ENCODE measurements at places on chromosomes 3 and 15. TPM values are rescaled to one million over a fixed set of nuclear protein-coding genes. Genes with fewer than 3 reads are reported as not detected.

- DNase-seq, result no peak
Measured at GRCh38 chr3:68123231-68123630, 468.8 kb upstream of the SUCLG2 start.

DNA sequence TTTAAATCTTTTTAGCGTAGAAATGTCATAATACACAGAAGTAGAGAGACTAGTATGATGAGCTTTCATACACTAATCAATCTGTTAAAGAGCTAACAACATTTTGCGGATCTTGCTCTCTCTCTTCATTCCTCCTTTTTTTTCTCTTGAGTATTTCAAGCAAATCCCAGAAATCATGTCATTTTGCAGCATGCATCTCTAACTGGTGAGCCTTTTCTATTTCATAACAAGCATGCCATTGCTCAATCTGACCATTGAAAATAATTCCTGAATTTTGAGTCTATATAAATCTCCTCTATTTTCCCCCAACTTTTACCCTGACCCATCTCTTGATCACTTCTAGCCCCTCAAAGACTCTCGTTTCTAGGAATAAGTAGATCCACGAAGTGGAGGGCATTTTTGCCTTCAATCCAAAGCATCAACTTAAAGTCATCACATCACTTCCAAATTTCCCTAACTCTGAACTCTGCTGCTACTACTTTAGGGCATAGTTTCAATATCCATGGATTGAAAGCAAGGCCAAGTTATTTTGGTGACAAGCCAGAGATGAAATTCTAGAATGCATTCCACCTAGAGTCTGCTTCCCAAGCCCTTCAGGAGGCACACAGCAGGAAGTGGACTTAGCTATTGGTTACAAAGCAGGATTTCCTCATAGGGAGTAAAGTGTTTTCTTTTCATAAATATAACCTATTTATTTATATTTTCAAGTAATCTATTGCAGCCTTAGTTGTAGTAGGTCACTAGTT is 253.5 kb upstream of the ZPLD1 start:
- no peak for DNase-seq

The TM4SF1 gene
- polyA plus RNA-seq, result 62.9 TPM

The C3orf20 gene
- 0.30 TPM for polyA plus RNA-seq

- DNase-seq, result no peak
Measured at GRCh38 chr3:141081141-141081795, 30.1 kb downstream of the SPSB4 start.

- no peak for DNase-seq
Measured at GRCh38 chr3:18739099-18739433, 313.9 kb upstream of the SATB1 start.

The ACTL6A gene
- 109 TPM for polyA plus RNA-seq

DNA sequence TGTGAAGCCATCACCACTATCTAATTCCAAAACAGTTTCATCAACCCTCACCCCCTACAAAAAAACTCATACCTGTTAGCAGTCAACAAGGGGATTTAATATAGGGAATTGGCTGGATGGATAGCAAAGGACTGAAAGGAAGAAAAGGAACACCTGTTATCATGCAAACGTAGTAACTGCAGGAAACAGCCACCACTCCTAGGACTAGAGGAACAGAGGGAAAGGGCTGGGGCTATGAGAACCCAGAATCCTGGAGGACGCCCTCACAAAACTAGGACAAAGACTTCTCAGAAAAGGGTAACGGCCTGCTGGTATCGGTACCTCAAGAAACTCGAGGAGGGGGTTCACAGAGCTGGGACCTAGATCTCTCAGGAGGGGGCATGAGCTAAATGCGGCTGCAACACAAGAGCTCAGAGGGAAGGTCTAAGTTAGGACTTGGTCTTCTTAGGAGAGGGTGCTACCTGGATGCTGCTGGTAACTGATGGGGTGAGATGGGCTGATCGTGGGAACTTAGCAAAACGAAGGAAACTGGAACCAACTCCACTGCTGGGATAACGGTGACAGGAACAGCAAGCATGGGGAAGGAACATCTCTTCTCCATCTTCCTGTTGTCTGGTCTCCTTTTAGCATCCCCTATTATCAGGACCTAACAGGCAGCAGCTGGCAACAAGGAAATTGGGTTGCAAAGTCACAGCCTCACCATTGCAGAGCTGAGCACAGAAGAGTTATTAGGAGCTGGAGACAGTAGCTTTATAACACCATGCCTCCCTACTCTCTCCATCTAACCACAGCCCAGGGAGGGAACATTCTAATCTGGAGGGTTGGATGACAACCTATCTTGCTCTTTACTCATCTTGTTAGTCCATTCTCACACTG is 147.7 kb downstream of the UACA start:
- DNase-seq, result no peak

The CLRN1 gene
- not detected for polyA plus RNA-seq

DNA sequence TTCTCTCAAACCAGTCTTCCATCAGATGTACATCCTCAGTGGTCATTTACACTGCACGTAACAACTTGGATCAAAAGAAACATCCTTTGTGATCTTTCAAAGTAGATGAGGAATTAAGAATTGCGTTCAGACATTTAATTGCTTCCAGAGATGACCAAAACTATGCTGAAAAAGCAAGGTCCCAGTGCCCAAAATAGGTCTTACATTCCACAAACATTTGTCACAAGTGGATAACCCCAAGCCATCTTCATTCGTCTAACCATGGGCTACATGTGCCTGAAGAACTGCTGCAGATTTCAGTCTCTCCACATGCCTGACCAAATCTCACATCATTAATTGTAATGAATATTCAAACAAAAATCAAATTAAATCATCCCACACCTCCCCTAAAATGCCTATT is 273.6 kb downstream of the SHOX2 start:
- no peak for DNase-seq

DNA sequence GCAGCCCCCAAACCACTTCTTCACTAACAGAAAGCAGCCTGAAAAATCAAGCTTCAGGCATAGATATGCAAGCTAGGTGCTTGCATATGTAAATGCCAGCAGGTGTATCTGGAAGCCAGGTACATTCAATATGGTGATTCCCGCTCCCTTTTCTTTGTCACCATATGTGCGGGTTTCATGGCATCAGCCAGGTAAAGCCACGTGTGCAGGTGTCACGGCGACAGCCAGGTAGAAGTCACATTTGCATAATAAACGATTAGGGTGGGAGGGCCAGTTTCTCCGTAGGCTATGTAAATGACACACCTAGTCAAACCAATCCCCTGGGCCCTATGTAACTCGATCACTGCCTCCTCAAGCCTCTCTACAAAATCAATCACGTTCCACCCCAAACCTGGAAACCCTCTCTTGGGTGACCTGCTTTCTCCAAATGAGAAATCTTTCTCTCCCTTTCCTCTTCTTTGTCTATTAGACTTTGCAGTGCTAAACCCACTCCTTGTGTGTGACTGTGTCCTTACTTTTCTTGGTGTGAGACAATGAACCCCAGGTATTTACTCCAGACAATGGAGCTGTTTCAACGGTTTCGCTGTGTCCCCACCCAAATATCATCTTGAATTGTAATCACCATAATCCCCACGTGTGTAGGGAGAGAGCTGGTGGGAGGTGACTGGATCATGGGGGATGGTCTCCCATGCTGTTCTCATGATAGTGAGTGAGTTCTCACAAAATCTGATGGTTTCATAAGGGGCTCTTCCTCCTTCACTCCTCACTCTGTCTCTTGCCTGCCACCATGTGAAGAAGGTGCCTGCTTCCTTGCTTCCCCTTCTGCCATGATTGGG is 44.6 kb downstream of the ONECUT1 start:
- no peak for DNase-seq

The MESP1 gene
- 1.9 TPM for polyA plus RNA-seq

DNA sequence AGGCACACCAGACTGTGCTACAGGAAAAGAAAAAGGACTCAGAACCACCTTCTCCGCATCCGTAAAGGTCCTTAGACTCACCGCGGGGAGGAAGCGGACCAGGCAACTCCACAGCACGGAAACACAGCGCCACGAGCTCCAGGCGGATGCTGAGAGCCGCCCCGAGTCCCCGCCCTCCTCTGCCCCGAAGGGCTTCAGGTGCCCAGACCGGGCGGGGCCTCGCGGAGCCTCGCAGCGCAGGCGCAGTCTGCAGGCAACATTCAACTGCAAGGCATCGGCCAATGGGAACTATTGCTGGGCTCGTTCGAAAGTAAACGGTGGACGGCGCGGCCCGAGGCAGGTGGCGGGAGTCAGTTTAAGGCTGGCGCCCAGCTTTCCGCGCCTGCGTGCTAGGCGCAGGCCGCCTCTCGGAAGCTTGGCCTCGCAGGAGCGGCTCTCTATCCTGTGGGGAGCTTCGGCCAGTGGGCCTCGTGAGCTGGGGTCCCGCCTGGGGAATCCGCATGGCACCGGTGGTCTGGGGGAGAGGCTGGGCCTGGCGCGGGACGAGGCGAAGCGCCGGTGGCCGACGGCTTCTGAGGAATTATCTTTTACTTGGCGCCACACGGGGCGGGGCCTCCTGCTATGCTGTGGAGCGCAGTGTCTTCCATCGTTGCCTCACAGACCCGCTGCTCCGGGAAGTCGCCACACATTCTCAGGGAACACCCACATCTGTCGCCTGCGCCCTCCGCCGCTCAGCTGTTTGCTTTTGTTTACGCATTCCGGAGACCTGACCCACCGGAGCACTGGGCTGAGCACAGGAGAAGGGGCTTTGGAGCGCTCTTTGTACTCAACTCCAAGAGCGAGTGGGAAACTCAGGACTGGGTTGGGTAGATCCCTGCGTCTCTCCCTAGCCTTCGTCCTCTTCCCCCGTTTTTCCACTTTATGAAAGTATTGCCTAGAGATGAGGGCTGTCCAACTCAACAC is at the start of gene TRIM59:
TRIM59 (minus strand) TSS at position 151 of the 963 bp plus-strand sequence. CDS start 10,603 bp downstream, outside the sequence.
- peak; percentile 87 for DNase-seq

- peak; percentile 24 for DNase-seq
Measured at GRCh38 chr3:102074946-102075345, 225.6 kb downstream of the NFKBIZ start.

The SLC15A2 gene
- polyA plus RNA-seq, result 9.5 TPM

The MYEF2 gene
- 103 TPM for polyA plus RNA-seq

GRCh38 chr3:187101184-187102072 is 37.9 kb downstream of the RPL39L start:
- peak; percentile 44 for DNase-seq

DNA sequence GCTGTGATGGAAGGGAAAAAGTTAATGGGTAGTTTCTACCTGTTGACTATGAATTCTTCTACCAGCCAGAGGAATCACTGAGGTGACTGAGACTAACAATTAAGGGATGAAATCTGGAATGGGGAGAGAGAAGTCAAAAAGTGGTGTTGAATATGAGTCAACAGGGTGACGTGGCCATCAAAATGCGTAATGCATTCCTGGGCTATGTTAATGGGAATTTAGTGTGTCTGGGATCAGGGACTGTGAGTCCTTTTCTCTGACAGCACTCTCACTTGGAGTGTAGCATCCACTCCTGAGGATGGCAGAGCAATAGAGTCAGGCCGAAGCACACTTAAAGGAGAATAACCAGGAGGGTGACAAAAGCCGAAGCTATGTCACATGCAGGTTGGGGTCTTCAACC is 60.4 kb downstream of the MESD start:
- no peak for DNase-seq

The IGSF11 gene
- 4.5 TPM for polyA plus RNA-seq

DNA sequence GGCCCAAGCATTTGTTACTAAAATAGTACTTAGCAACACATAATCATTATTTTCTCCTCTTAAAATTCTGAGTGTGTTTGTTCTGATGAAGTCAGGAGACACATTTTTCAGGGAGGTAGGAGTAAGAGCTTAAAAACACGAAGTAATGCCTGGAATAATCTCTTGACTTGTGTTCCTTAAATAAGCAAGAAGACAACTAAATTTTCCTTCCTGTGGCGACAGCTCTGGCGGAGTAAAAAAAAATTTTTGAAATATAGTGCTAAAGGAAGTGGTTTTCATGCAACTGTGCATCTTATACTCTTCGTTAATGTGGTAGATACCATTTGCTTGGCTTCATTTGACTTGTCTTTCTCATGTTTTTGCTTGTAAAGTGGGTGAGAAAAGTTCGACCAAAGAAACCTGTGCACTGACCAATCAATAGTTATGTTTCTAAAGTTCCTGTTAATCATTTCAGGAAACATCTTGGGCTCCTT is 11.1 kb upstream of the MBNL1 start:
- no peak for DNase-seq

DNA sequence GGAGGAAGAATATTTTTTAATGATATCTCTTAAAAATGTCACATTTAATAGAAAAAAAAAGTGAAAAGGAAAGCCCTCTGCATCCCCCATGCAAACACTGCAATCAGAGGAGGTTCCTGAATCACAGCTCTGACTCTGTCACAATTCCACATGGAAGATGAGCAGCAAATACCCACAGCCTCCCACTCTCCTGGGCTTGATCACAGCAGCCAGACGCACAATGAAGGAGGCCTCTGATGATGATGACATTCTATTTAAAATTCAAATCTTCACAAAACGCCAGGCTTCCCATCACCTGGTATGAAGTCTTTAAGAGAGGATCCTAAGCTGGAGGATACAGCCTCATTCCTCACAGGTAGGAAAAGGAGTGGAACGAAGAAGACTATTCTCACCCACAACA is 9.1 kb upstream of the DIS3L start:
- DNase-seq, result no peak

DNA sequence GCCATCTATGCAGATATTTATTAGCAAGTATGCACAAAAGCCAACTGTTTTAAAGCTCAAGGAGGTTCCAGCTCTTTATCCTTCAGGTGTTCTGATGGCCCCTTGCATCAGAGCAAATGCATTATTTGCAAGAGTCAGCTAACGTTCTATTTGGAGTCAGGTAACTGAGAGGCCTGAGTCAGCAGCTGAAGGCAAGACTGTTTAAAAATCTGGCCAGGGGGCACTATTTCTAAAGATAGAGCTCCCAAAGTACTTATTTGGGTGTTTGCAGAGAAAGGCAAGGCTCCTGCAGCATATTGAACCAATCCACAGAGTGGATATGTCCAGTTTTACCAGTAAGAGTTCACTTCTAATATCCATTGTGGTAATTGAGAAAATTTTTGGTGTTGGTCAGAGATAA is 146.1 kb downstream of the LRTM1 start:
- DNase-seq, result no peak

DNA sequence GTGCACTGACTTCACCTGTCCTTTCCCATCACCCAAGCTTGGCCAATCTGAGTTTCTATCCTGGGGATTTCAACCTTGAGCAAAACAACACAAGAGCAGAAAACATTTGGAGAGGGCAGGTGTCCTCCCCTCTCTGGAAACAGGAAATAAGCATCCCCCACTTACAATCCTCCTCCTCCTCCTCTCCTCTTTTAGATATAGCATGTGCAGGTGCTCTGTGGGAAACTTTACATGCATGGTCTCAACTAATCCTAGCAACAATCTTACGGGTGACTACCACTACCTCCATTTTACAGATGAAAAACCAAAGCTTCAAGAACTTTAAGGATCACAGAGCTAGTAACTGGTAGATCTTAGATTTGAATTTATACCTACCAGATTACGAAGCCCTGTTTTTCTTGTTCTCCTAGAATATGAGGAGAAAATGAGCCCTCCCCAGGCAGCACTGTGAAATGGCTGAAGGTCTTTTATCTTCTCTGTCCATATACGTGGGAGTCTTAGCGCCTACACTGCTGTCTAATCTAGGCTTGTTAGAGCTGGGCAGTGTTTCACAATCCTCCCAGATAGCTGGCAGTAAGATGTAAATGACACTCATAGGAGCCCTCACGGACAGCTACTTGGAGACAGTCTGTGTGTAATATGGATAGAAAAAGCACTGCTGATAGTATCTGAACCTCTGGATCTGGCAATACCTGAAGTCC is 301.2 kb upstream of the PROK2 start:
- no peak for DNase-seq

All from right renal pelvis (tissue), 4 donors.